Liver (tissue), 10 donors: ENCODE measurements at places on chromosomes 5 and 9. TPM values are rescaled to one million over a fixed set of nuclear protein-coding genes. Genes with fewer than 3 reads are reported as not detected.

- DNase-seq: no peak
- H3K36me3 ChIP-seq: peaks cover 37% of the 10 kb centered on the region
- H3K27ac ChIP-seq: no peak overlapping the region
- no peak overlapping the region for H3K4me3 ChIP-seq
Measured at GRCh38 chr9:34084562-34084961, 35.9 kb upstream of the UBAP2 start.

- H3K4me1 ChIP-seq: no peaks in the 10 kb centered on the region
- no peak overlapping the region for H3K27ac ChIP-seq
- H3K36me3 ChIP-seq: no peaks in the 10 kb centered on the region
- no peaks in the 10 kb centered on the region for H3K27me3 ChIP-seq
Measured at GRCh38 chr9:135584934-135585333, 23.4 kb downstream of the PAEP start.

DNA sequence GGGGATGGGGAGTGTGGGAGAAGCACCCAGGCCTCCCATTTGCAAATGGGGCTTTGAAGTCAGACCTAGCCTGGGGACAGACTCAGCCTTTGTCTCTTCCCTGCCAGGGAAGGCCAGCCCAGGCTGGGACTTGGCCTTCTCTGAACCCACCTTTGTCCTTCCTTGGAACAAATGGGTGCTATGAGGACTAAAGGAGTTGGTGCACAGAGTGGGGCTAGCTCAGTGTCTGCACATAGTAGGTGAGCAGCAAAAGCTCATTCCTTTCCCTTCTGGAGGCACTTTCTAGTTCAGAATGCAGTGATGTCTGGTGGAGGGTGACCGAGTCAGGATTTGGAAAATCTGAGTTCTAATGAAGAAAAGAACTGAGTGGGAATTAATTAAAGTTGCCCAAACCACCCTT is 37.2 kb downstream of the COL27A1 start:
- DNase-seq: no peak
- no peaks in the 10 kb centered on the region for H3K27me3 ChIP-seq
- no peaks in the 10 kb centered on the region for H3K4me1 ChIP-seq
- no peak overlapping the region for H3K27ac ChIP-seq

- H3K27me3 ChIP-seq: no peaks in the 10 kb centered on the region
- H3K4me1 ChIP-seq: peaks cover 5% of the 10 kb centered on the region
- no peak overlapping the region for H3K27ac ChIP-seq
- no peak overlapping the region for H3K4me3 ChIP-seq
- DNase-seq: no peak
Measured at GRCh38 chr5:59760785-59761348, 132.7 kb downstream of the PDE4D start.

DAPK1 gene
- total RNA-seq: 25.4 TPM

PCDHGA5 gene
- total RNA-seq: 0.09 TPM

CATSPER3 gene
- 0.28 TPM for total RNA-seq

SLC25A25 gene
- total RNA-seq: 74.6 TPM
